NCI-H1436 treated with DMSO at 0.1 percent for 48 hours (cell line): ENCODE measurements at places on chromosomes 2 and 18.

DNA sequence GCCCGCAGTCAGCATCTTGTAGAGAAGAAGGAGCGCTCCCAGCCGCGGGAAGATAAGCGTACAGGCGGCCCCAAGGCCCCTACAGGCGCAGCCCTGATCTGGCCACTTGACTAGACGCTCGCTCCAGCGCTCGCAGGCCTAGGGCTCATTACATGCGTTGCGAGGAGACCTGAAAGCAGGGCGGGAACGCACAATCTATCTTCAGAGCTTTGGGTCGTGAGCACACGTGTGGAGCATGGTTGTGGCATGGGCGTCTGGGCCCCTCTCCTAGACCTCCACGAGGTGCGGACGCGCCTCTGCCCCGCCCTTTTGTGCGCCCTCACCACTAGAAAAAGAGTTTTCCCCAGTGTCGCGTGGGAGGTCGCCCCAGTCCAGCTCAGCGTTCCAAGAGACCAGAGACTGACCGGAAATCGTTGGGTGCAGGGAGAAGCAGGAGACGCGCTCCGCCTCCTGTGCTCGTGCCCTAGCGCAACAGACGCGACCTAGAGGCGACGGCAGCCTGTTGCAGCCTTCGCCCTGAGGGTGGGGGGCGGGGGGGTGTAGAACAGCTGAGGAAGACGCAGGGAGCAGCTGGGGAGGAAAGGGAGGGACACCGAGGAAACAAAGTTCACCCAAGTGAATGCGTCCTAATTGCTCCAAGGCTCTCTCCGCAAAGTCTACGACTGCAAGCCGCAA, 12.6 kb downstream of the NR4A2 start:
- DNase-seq, result no peak

- DNase-seq, result no peak
Measured at GRCh38 chr18:13700153-13700552, 26.2 kb downstream of the FAM210A start.

GRCh38 chr2:80529466-80530165, 225.1 kb upstream of the LRRTM1 start:
- DNase-seq, result no peak

GRCh38 chr2:177106212-177106611, 106.4 kb upstream of the HNRNPA3 start:
- DNase-seq, result no peak

DNA sequence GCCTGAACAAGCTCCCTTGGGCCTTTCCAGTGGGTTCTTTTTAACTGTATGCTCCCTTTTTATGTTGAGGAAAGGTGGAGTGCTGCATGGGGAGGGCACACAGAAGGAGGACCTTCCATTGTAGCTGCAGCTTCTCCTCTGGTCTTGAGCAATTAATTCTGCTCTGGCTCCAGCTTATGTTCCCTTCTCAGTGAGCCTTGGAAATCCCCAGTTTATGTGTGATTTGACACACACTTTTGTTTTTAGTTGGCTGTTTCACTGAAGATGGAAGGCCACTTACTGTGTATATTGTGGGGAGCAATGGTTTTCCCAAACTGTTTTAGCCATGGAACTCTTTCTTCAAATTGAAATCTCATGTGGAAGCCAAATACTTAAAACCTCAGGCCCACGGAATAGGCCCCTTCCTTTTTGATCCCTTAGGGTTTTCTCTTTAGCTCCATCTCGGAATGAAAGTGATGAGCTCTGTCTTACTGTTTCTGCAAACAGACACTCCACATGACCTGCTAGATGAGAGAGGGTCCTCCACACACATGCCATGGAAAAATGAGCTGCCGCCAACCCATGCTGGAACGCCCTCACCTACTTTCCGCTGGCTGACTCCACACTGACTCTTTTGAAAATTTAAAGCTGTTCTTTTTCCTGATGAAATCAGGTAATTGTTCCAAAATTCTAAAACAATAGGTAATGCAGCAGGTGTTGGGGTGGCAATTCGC, 280.9 kb upstream of the SIX2 start:
- no peak for DNase-seq

- DNase-seq, result no peak
Measured at GRCh38 chr2:48727560-48727959, 28.0 kb downstream of the LHCGR start.

DNA sequence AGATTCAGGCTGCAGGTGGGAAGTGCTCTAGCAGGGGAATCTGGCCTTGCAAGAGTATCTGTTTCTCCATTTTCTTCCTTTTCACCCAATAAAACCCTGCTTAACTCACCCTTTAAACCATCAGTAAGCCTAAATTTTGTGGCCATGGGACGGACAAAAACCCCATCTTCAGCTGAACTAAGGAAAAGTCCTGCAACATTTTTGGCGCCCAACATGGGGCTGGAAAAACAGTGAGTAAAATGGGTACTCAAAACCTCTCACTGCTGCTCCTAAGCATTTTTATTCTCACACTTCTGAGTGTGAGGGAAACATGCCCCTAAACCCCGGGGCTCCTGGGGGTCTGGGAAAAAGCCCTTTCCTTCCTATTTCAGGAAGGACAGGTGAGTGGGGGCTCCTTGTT, 414.3 kb downstream of the ZNF804A start:
- DNase-seq, result no peak

DNA sequence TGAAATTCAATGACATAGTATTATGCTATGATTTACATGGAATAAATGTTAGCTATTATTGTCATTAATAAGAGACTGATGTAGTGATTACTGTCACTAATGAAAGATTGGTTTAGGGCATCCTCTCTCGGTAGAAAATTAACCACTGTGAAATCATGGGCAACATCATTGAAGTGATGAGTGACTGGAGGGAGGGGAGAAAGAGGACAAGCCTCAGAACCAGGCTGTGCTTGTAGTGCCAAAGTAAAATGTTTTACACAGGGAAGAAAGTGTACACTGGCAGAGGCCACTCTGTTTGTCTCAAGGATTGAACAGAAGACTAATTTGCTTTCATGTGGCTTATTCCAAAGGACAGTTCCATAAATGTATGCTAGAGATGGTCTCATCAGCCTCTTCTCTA, 456.2 kb upstream of the TCF4 start:
- DNase-seq, result no peak

DNA sequence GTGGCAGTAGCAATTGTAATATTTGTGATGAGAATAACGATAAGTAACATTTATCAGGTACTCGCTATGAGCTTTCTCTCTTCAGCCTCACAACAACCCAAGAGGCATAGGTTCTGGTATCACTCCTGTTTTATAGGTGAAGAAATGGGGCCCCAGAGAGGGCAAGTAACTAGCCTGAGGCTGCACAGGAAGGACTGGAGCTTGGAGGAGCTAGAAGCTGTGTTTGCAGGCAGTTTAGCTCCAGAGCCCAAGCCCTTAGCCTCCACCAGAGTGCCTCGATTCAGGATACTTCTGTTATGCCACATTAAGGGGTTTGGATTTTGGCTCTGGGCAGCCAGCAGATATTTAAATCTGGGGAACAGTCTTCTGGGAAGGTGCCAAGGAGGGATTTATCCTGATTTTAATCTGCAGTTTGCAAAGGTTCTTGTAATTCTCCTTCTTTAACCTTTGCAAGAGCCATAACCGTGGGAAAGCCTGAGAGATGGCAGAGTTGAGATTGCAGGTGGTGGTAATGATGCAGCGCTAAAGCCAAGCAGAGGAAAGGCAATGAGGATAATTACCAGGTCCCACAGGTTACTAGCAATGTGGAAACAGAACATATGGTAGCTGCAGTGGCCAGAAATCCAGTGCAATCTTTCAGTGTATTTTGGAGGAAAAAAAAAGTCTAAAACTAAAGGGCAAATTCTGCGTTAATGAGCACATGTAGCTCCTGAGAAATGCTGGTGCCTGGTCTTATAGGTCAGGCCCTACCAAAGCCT, 9.1 kb downstream of the MOCOS start:
- no peak for DNase-seq

DNA sequence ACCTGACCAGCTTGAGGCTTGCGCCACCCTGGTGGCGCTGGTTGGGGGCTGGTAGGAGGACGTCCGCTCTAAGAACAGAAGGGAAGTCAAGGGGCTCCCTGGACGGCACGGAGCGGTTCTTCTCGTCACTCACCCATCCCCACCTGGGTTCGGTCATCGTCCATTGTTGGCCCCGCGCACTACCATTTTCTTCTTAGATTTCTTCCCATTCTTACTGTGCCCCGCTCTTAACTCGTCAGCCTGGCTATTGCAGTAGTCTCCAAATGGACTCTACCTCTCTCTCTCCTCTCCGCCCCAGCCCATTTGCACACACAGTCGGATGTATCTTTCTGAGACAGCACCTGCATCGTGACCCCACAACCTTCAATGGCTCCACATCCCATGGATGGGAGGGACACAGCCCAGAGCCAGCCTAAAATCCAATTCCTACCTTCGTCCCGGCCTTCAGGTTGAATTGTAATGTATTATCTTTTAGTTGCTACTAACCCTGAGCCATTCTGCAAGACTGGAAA, 814 bp upstream of the RAB1A start:
- DNase-seq, result no peak

DNA sequence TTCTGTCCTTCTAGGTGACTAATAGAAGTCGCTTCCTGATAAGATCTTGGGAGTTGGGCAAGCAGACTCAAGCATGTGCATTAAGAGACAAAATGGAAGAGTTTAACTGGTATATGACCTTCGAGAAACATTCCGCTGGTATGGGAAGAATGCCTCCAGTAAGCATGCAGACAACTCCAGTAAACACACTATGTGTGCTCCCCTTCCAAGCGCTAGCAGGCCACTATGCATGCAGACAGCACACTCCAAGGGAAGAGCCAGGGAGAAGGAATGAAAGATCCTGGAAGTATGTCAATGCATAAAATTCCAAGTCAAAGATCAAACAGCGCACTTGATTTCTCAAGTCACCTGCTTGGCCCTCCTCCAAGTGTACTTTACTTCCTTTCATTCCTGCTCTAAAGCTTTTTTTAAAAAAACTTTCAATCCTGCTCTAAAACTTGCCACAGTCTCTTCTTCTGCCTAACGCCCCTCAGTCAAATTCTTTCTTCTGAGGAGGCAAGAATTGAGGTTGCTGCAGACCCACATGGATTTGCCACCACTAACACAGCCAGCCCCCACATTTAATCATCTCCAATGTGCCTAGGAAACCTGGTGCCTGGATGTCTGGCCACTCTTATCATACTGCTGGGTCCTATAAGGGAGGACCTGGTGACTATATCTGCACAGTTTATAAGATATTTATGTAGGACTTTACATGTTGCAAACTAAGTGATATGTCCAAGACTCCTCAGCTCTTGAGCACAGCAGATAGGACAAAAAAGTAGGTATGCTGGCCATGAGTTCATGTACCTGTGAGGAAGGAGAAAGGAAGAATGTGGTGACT, 239.8 kb downstream of the PDE11A start:
- no peak for DNase-seq

GRCh38 chr2:214560176-214560575, 149.3 kb downstream of the VWC2L start:
- DNase-seq, result no peak

DNA sequence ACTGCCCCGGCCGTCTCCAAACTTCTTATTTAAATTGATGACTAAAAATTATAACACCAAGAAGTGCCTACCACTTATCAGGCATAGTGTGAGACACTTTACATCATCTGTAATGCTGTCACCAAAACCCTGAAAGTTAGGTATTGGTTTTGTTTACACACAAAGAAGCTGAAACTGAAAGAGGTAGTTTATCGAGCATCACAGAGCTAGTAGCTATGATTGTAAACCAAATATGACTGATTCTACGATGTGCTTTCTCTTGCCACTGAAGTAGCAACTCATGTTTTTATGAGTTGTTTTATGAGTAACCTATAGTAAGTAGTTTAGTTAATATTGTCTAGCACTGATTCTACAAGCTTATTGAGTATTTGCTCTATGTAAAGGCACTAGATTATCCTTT, 31.5 kb downstream of the DYNC1I2 start:
- no peak for DNase-seq

- DNase-seq, result peak; percentile 14
Measured at GRCh38 chr18:32974421-32975162, 201.8 kb upstream of the KLHL14 start.

GRCh38 chr2:173136599-173136998, 61.0 kb downstream of the MAP3K20 start:
- no peak for DNase-seq

GRCh38 chr2:34961822-34962221, 1362.7 kb upstream of the FAM98A start:
- DNase-seq, result no peak

DNA sequence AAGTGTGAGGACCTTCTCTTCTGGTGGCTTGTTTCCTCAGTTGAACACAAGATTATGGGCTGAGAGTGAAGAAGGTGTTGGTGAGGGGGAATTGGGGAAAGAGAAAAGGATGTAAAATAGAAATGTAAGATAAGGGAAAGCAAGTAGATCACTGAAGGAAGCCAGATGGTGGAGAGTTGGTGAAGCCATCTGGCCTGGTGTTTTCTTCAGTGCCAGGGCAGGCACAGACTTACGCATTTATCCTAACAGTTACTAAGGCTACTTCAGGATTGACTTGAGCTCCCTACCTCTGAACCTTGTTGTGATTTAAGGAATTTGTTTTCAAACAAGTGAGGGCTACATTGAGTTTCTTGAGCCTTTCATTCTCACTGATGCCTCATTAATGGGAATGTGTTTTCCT, 113.8 kb downstream of the GALNT1 start:
- no peak for DNase-seq

GRCh38 chr2:156087875-156088274, 244.6 kb downstream of the NR4A2 start:
- DNase-seq, result no peak

- no peak for DNase-seq
Measured at GRCh38 chr2:28339516-28340175, 53.0 kb upstream of the FOSL2 start.

DNA sequence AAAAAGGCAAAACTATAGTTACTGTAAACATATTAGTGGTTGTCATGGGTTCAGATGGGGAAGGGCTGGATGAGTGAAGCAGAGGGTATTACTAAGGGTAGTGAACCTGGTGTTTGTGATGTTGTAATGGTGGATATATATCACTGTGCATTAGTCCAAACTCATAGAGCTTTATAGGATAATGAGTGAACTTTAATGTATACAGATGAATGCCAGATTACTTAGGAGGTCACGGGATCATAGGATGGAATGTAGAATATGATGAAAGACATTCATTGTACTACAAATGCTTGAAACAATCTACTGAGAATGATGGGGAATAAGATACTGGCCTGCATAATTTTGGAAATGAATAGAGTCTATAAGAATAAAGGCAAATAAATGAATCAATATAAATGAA, 226.7 kb upstream of the ZNF804A start:
- DNase-seq, result no peak

DNA sequence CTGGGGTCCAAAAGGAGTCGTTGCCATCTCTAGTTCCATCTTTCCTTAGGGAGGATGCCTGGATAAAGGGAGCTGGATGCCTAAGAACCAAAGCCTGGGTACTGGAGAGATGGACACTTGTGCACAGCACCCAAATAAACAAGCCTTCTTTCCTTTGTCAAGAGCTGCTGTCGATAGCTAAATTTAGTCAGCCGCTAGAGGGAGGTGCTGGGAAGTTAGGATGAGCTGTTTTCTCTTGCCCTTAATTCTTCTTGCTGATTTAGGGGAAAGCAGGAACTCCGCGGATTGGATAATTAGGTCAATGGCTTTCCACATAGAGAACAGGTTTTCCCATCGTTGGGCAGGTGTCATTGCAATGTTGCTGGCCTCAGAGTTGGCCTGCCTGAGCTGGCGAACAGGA, 30.9 kb upstream of the SERPINB12 start:
- DNase-seq, result no peak
